H9 (cell line): ENCODE measurements at places on chromosomes 7 and 10. TPM values are rescaled to one million over a fixed set of nuclear protein-coding genes. Genes with fewer than 3 reads are reported as not detected.

GRCh38 chr10:1574719-1575118, 162.6 kb downstream of the ADARB2 start:
- no peak for DNase-seq
- no peaks in the 10 kb centered on the region for H3K4me1 ChIP-seq
- no peak overlapping the region for H3K27ac ChIP-seq
- H3K4me3 ChIP-seq: no peak overlapping the region
- H3K27me3 ChIP-seq: no peaks in the 10 kb centered on the region

The NUTM2B gene
- total RNA-seq: 0.07 and 0.46 TPM in 2 replicates

The PGAM2 gene
- total RNA-seq: 5.6 and 8.7 TPM in 2 replicates

- no peak for DNase-seq
- no peak overlapping the region for H3K4me3 ChIP-seq
- H3K27me3 ChIP-seq: no peaks in the 10 kb centered on the region
- H3K36me3 ChIP-seq: no peaks in the 10 kb centered on the region
- no peaks in the 10 kb centered on the region for H3K4me1 ChIP-seq
These were observed 511.4 kb downstream of the XPNPEP1 start for GRCh38 chr10:109411917-109412316.

GRCh38 chr10:33008499-33009243, 50.6 kb upstream of the ITGB1 start:
- H3K4me1 ChIP-seq: peaks cover 9% of the 10 kb centered on the region
- no peaks in the 10 kb centered on the region for H3K36me3 ChIP-seq
- H3K27me3 ChIP-seq: no peaks in the 10 kb centered on the region
- peak; percentile 43 for DNase-seq

The NPSR1 gene
- not detected in 2 replicates for total RNA-seq

DNA sequence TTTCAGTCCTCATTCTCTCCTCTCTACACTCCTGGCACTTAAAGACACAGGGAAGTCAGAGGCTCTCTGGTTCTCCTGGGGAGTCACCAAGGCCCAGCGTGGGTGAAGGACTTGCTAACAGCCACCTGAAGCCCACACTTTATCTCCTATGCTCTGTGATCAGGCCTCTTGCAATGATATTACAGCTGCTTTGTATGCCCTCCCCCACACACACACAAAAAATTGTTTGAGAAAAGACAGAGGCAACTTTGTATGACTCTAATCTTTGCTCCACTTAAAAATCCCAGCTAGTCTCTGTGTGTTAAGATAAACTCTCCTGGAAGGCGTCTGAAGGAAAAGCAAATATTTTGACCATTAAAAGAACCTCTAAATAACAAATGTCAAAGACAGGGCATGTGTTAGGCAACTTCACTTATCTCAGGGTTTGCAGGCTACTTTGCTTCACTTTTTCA, 507.2 kb downstream of the TNS3 start:
- no peak for DNase-seq
- H3K27me3 ChIP-seq: no peaks in the 10 kb centered on the region
- H3K4me3 ChIP-seq: no peak overlapping the region
- no peaks in the 10 kb centered on the region for H3K4me1 ChIP-seq
- H3K27ac ChIP-seq: no peak overlapping the region

DNA sequence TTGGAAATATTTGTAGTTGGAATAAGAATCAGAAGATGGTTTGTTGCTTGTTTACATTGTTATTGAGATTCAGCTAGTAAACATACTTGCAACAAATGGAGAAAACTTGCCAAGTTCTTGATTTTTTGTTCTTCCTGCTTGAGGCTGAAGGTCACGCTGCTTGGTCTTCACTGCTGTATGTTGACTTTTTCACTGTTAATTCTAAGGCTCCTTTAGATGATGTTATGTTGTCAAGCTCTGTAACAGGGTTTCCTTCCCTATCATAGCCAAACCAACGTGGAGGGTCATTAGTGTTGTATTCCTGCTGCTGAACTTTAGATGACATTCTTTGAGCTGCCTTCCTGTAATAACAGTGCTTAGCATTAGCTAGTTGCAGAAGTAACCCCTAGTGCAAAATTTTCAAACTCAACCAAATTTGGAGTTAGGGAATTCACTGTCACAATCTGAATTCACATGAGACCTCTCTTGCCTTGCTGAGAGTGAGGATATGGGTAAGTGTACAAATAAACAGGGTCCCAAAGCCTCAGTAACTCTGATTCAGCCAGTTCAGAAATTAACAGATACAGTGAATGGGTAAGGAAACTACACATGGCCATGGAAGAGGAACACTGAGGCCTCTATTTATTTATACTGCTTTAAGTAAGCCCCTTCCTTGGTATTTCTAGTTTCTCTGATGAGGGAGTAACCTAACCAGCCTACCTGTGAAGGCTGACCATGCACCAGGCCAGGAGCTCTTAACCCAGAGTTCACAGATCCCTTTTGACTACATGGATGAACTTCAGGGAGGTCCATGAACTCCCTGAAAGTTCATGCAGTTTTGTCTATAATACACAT, 64.6 kb downstream of the FAM185A start:
- H3K4me1 ChIP-seq: no peaks in the 10 kb centered on the region
- H3K36me3 ChIP-seq: no peaks in the 10 kb centered on the region
- no peak for DNase-seq
- no peak overlapping the region for H3K27ac ChIP-seq
- no peak overlapping the region for H3K4me3 ChIP-seq
- no peaks in the 10 kb centered on the region for H3K27me3 ChIP-seq

DNA sequence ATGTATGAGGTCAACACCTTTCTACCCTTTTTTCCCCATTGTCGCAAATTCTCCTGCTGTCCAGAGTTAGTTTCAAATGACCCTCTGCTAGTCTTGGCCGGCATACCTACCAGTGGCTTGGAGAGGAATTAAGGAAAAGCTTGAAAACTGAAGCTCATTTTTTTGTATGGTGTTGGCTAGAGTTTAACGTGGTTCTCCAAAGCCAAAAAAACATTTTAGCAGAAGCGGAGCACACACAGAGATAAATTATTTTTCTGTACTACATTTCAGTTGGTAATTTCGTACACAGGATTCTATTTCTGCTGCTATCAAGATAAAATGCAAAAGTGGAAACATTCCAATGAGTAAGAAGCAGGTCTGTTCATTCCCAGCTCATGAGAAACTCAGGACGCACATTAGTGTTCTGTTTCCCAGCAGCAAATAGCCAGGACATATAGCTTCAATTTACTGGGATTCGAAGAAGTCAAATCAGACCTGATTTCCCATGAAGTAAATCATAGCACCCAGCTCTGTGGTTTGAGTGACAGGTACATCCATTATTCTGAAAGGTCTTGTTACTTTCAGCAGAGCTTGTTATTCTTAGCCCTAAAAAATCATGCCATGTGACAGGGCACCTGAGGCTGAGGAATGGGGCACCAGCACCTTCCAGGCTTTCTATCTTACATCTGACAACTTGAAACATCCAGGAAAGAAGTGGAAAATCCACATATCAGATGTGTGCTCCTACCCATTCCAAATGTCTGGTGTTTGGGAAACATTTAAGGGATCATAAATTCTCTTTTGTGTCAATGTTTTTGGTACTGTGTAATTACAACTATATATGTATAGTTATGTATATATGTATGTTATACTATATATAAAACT, 215.9 kb upstream of the C7orf33 start:
- H3K4me3 ChIP-seq: no peak overlapping the region
- no peaks in the 10 kb centered on the region for H3K4me1 ChIP-seq
- no peaks in the 10 kb centered on the region for H3K27me3 ChIP-seq

DNA sequence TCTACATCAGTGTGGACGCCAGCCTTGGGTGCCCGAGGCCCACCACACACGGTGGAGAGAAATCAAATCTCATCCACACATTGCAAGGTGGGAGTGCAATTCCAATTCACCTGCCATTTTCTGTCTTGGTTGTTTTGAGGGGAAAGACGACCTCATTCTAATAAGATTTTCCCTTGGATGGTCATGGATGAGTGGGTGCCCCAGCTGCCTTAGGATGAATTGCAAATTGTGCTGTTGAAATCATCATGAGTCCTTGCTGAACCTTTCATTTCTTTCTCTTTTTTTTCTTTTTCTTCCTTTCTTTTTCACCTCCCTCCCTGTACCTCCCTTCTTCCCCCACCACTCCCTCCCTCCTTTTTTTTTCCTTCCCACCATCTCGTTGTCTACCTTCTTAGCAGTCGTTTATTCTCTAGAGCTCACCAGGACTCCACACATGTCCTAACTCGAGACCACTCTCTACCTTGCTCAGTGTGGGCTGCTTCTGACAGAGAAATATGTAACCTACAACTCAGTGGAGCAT, 266.9 kb upstream of the NFE2L3 start:
- no peak for DNase-seq
- no peak overlapping the region for H3K27ac ChIP-seq
- no peaks in the 10 kb centered on the region for H3K27me3 ChIP-seq

DNA sequence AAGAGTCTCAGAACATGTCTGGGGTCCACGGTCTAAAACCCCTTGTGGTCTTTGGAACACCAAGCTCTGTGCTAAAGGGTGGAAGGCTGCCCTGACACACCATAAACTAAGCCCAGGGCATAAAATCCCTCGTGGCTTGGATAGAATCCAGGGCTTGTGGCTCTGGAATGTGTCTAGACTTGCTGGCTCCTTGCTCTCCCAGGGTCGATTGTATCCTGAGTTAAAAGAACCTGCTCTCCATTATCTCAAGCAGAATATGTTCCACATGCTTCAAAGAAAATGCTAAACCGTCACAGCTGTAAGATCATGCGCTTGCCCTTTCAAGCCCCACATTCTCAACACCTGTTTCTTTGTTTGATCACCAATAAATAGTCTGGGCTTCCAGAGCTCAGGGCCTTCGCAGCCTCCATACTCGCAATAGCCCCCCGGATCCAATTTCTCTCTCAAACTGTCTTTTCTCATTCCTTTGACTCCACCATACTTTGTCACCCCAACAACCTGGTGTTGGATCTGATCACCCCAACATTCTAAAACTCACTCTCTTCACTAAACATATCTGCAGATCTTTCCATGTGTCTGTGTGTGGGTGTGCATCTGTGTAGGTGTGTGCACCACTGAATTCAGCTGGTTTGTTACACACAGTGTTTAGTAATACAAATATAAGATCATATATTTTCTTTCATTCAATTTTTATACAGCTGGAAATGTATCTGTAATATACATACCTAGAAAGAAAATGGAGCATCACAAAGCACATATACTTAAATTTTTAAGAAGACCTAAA, 238.5 kb downstream of the ZMYND11 start:
- no peak for DNase-seq
- no peaks in the 10 kb centered on the region for H3K27me3 ChIP-seq
- H3K4me3 ChIP-seq: no peak overlapping the region
- no peak overlapping the region for H3K27ac ChIP-seq
- no peaks in the 10 kb centered on the region; the same call in 2 of the 3 replicates for H3K36me3 ChIP-seq

DNA sequence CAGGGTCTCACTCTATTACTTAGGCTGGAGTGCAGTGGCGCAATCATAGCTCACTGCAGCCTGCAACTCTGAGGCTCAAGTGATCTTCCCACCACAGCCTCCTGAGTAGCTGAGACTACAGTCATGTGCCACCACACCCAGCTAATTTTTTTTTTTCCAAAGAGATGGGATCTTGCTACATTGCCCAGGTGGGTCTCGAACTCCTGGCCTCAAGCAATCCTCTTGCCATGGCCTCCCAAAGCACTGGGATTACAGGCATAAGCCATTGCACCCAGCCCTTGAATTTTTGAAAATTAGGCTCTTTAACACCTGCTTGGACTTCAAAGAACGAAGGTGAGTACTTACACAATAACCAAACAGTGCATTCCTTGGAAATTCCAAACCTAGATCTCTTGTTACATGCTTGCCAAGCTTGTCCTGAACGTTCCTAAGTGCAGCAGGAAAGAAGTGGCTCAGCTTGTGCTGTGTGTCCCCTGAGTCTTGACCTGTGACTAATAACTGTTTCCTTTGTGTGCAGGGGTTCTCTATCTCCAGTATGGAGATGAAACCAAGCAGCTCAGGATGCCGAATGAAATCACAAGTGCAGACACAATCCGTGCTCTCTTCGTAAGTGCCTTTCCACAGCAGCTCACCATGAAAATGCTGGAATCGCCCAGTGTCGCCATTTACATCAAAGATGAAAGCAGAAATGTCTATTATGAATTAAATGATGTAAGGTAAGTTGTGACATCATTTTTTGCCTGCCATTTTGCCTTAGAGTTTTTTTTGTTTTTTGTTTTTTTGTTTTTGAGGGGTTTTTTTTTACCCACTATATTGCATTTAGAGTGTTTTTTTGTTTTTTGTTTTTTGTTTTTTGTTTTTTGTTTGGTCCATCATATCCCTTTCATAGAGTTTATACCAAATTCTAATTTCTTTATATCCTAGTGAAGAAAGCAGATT, 223.8 kb downstream of the KIAA1217 start:
- H3K36me3 ChIP-seq: peaks cover 8% of the 10 kb centered on the region
- H3K27me3 ChIP-seq: no peaks in the 10 kb centered on the region
- no peak for DNase-seq
- no peak overlapping the region for H3K4me3 ChIP-seq

- no peaks in the 10 kb centered on the region for H3K36me3 ChIP-seq
- H3K27ac ChIP-seq: peak overlapping the region; percentile 57
- no peaks in the 10 kb centered on the region for H3K27me3 ChIP-seq
- H3K4me1 ChIP-seq: peaks cover 5% of the 10 kb centered on the region; the same call in 1 of the 2 replicates
- peak overlapping the region; percentile 50 for H3K4me3 ChIP-seq
These were observed 25.1 kb upstream of the DDIT4 start for GRCh38 chr10:72248468-72249151.

DNA sequence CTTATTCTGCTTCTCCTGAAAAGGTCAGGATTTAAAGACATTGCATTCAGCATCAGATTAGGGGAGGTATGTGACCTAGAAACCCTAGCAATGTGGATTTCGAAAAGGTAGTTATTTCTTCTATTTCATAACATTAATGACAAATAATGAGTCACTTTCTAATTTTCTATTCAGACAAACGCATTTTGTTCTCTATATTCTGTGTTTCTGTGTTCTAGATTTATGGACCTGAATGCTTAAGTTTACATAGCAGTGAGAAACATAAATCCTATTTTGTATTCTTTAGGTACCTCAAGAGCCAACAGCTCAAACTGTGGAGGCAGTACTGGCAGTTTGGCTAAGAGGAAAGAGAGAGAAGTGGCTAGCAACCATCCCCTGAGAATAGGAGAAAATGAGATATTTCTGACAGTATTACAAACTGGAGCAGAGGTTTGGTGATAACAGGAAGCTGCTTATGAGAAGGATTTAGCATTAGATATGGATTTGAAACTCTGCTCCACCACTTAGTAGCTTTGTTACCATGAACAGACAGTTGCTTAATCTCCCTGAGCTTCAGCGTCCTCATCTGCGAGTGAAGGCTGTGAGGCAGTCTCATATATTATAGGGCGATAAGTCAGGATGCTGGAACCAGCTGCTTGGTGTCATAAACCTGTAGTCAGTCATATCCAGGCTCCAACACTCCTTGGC, 28.2 kb downstream of the CDK14 start:
- H3K4me1 ChIP-seq: peaks cover 18% of the 10 kb centered on the region; the same call in 1 of the 2 replicates
- H3K36me3 ChIP-seq: no peaks in the 10 kb centered on the region; the same call in 1 of the 3 replicates
- H3K27ac ChIP-seq: no peak overlapping the region
- H3K27me3 ChIP-seq: no peaks in the 10 kb centered on the region; the same call in 1 of the 2 replicates

The CHST15 gene
- total RNA-seq: 6.8 and 8.7 TPM in 2 replicates

- DNase-seq: no peak
- H3K36me3 ChIP-seq: no peaks in the 10 kb centered on the region
- no peaks in the 10 kb centered on the region for H3K27me3 ChIP-seq
- peaks cover 10% of the 10 kb centered on the region; the same call in 1 of the 2 replicates for H3K4me1 ChIP-seq
These were observed 27.0 kb upstream of the PPIF start for GRCh38 chr10:79320316-79320715.

The PKD2L1 gene
- 0.20 TPM in 1 of 2 replicates, not detected in the other for total RNA-seq

GRCh38 chr10:58622246-58622645, 109.6 kb downstream of the BICC1 start:
- no peak overlapping the region for H3K4me3 ChIP-seq
- H3K27me3 ChIP-seq: no peaks in the 10 kb centered on the region
- no peaks in the 10 kb centered on the region for H3K4me1 ChIP-seq
- no peaks in the 10 kb centered on the region for H3K36me3 ChIP-seq
- no peak for DNase-seq
- no peak overlapping the region for H3K27ac ChIP-seq

The PIP gene
- total RNA-seq: not detected in 2 replicates
